ENCODE measurements at places on chromosomes 2 and 18.

- DNase-seq = no peak
Measured at GRCh38 chr18:36660311-36660710, 168.5 kb downstream of the TPGS2 start.

GRCh38 chr2:128607911-128608506 is 289.3 kb upstream of the HS6ST1 start:
- peak; percentile 66 for DNase-seq

DNA sequence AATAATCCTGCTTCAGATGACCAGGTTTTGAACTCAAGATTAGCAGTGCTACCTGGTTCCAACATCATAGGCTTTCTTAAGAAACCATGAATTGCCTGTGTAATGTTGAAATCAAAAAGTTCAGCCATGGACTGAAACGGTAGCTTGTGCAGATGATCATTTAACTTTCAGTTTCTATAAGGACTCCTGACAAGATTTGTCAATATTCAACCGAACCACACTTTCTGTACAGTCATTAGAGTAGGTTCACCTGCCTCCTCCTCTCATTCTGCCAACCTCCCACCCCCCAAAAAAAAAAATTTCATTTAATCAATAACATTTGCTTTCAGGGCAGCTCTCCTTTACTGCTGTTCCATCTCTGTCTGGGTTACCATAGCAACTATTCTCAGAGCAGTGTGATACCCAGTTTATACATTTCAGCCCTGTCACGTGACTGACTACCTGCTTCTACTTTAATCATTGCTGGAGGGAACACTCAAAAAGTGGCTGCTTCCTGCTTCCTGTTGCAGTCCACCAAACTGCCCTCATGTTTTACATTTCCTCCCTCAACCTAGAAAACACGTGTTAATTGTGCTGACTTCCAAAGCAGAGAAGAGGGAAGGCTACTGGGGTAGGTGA is 275.5 kb downstream of the SS18 start:
- DNase-seq = no peak

DNA sequence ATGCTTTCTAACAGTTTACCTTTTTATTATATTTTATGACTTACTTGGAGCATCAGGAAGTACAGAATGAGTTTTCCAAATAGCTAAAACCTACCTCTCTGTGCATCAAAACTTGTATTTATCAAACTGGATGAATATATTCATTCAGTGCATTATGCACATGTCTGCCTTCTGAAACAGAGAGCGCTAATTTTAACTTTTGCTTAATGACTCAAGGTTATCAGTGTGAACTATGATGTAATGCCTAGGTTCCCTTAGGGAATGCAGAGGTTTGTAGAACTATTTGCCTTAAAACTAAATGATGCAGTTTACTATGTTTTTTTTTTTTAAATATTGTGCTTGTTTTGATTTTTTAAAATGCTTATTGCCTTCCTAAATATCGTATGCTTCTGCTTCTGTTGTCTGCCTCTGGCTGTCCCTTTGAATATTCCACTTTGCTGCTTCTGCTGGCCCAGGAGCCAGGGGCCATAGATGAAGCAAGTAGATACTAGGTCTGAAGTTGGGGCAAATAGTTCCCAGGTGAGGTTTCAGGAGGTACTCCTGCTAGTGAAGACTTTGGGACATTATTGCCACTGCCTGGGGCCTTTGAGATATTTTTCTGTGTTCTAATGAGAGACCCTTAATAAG is 16.5 kb downstream of the TMEM178A start:
- no peak for DNase-seq

- DNase-seq = no peak
Measured at GRCh38 chr2:224901121-224901676, 141.1 kb downstream of the DOCK10 start.

DNA sequence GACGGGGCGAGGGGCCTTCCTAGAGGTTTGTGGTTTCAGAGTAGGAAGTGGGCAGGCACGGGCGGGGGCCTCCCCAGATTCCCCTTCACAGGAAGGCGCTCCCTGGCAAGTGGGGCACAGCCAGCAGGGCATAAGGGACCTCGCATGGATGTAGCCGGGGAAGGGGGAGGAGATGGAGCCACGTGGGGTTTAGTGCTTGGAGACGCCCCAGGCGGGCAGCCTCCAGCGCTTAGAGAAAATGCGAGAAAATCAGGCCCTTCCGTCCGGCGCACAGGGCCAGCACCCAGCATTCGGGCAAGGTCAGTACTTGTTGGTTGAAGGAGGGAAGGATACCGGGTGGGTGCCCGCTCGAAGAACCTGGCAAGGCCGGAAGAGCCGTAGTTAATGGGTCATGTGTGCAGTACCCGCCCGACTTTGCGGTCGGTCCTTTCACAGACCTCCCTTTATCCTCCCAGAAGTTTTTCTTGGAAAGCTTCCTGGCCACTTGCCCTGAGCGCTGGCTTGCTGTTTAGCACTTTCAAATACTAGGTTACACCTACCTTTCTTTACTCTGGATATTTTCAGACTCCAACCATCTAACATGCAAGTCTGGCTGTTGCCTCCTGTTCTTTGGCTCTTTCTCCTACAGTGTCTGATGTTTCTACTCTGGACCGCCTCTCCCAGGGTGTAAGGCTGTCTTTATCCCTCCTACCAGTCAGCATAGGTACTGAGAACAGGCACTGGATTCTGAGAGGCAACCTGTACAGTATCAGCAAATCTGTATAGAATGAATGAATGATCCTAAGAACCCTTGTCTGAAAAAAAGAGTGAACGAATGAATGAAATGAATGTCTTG is 78.1 kb downstream of the CIB4 start:
- DNase-seq = no peak

- no peak for DNase-seq
Measured at GRCh38 chr2:137638932-137639331, 325.3 kb upstream of the HNMT start.

DNA sequence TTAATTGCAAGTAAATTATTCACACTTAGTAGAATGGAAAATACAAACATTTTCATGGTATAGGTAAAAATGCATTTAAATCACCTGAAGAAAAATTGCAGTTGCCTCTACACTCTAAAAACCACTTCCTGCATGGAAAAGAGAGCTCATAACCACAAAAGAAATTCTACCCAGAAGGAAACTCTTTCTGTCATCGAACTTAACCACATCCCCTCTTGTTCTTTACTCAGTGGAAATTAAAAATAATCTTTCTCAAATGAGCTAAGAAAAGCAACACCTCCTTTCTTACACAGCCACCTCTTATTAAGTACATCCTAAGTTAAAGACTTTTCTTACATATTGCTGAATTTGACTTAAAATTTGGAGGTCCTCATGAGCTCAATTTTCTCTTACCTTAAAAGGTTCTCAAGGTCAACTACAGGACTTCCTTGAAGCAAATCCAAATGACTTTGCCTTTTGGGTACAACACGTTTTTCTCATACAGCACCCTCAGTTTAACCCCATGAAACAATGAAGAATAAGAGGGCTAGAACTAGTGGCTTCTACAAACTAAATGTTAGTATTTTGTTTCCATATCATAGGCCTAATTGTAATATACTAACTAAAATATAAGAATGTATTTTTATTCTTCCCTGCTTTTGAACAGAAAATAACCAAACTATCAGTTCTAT is 109.1 kb upstream of the CRIM1 start:
- no peak for DNase-seq
